Foreskin fibroblast (primary cell): ENCODE measurements at places on chromosomes 6 and 20.

- DNase-seq, result no peak
Observed at GRCh38 chr6:168200571-168201134, 118.9 kb downstream of the DACT2 start.

DNA sequence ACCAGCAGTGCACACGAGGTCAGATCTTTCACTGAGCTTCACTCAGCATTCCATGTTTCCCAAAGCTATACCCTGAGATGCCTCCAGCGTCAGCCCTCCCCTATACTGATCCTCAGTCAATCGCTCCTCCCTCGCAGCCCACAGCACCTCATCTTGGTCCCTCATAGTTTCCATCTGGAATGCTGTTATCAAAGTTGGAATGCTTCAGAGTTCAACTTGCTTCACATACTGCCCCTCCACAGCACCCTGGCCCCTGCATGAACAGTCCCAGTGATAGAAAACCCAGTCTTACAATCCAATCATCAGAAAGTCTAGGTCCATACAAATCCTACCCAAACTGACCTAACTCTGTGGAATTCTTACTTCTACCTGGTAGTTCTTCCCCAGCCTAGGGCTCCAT, 20.0 kb downstream of the SPAG4 start:
- no peak for DNase-seq

DNA sequence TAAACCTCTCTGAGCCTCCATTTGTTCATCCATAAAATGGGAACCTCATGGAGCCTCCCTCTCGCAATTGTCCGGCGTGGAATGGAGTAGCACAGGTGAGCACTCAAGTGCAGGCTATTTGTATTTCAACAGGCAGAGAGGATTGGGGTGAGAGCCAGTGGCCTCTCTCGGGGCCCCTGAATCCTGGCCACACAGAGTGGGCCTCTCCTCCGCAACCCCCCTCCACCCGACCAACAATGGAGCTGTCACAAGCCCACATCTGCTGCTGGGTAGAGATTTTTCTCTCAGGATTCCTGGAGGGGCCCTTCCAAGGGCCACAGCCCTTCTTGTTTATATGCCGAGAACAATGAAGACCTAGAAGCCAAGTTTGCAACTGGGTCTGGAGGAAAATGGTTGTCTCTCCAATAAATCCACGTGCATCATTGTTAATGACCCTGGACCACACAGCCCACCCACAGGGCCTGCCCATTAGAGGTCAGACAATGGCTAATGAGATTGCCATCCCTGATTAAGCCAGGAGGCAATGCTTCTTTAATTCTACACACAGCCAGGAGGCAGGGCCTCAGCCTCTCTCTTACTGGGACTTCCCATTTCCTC, 233.0 kb downstream of the ANKRD60 start:
- no peak for DNase-seq

- no peak for DNase-seq
Observed at GRCh38 chr20:64068386-64069208, 5.6 kb downstream of the TCEA2 start.

GRCh38 chr6:32195652-32195901, 3.1 kb upstream of the GPSM3 start:
- peak; percentile 100 for DNase-seq

DNA sequence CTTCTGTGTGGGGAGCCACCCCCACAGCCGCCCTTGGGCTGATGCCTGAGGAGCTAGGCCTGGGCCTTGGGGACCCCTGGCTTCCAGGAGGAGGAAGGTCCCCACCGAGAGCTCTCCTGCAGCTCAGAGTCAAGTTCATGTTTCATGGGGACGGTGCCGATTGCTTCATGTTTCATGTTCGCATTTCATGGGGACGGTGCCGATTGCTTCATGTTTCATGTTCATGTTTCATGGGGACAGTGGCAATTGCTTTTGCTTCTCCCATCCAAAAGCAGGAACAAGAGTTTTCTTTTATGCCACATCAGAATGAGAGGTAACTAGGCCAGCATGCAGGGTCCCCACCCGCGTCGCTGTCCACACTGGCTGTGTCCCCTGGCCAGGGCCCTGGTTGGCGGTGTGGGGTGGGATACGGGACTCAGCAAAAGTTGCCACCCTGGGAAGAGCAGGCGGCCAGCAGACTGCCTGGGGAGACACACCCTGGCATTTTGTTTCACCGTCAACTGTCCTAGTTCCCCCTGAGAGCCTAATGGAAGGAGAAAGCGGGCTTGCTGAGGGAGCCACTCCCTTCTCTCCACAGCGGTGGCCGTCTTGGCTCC, 46.0 kb downstream of the DACT2 start:
- no peak for DNase-seq
